ENCODE measurements at places on chromosomes 5 and 9.

DNA sequence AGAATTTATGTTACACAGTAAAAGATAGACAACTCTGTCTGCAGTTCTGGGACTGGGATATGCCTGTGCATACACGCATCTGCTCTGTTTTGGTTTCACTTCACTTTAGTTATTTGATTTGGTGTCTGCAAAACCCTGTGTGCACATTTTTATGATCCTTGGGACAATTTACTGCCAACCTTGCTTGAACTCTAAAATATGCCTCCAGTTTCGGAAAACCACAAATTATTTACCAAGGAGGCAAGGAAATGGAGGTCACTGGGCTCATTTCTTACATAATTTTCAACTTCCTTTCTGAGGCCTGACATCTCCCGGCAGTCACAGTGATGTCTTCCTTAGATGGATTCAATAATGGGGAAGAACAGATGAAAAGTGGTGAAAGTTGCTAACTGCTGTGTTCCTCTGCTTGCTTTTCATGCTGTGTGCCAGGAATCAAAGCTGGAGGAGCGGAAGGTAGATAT lies 61.2 kb upstream of the TAF11L2 start:
- DNase-seq, result no peak

DNA sequence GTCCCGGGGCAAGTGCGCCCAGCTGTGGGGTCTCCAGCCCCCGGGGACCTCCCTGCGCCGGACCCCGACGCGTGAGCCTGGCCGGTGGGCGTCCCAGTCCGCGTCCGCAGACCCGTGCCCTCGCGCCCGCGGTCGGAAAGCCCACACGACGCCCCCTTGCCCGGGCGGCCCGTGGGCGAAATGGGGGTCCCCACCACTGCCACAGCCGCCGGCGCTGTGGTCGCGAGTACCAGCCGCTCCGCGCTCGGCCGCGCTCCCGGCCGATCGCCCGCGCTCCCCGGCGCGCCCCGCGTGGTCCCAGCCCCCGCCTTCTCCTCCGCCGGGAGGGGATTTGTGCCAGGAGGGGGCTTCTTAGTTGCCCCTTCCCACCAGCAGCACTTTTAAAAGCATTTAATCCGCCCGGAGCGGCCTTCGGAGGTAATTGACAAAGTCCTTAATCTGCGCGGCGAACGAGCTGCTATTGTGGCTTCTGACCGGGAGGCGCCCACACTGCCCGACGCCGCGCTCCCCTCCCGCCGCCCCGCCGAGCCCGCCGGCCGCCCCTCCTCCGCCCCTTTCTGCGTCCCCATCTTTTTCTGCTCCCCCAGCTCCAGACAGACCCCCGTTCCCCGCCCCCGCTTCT lies 469 bp upstream of the FIBCD1 start:
- peak; percentile 45 for DNase-seq

GRCh38 chr5:321726-322251 lies 275 bp downstream of the AHRR start:
- no peak for DNase-seq

DNA sequence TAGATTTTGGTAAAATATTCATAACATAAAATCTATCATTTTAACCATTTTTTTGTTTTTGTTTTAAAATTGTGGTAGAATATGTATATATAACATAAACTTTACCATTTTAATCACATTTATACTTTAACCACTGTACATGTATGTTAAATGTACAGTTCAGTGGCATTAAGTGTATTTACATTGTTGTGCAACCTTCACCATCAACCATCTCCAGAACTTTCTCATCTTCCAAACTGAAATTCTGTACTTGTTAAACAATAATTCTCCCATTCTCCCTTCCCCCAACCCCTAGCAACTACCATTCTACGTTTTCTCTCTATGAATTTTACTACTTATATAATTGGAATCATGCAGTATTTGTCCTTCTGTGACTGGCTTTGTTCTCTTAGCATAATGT lies 11.6 kb downstream of the ANKHD1 start:
- DNase-seq, result no peak

DNA sequence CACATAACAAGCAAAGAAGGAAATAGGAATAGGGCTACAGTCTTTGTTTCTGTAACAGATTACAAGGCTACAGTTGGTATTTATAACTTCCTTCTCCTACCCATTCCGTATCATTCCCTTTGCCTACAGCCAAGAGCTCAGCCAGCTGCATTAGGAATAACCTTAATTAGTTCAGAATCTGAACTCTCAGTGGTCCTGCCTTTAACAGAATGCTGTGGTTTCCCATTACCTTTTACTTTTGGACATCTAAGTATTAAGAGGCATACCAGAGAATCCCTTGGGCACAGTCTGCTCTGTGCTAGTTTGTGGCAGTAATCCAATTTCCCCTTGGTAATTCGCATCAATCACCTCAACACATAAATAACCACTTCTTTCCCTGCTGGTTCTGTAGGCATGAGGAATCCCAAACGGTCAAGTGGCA lies 44.2 kb downstream of the PKD2L2 start:
- DNase-seq, result no peak

GRCh38 chr5:170312666-170313065 lies 15.1 kb upstream of the LCP2 start:
- peak; percentile 11 for DNase-seq

GRCh38 chr5:178284996-178285395 lies 52.4 kb upstream of the PHYKPL start:
- no peak for DNase-seq

DNA sequence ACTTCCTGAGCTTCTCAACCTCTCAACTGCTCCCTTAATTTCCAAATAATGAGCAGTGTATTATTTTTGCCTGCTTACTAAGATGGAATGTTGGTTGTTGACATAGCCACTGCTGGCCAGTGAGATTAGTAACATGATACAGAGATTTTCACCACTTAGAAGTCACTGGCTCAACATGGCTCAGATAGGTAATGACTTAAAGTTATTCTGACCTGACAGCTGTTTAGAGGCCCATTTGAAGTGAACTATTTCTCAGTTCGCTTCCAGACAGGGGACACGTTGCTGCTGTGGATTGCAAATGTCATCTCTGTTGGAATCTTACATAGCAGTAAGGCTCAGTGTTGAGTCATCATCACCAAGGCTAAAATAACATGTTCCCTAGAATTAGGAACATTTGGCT lies 490.2 kb downstream of the TLE4 start:
- peak; percentile 58 for DNase-seq

DNA sequence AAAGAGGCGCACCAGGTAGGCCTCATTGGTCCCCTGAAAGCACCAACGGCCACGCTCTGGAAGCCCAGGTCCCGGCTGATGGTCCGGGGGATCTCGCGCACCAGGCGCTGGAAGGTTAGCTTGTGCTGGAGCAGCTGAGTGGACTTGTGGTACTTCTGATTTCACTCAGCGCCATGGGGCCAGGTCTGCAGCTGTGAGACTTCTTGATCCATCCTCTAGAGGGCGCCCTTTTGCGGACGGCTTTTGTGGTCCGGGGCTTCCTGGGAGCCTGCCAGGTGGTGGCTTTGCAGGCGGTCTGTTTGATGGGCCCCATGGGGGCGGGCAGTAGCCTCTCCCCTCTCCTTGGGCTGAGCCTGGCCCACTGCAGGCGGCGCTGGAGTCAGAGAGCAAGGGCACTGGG lies 10.4 kb downstream of the TAF11L12 start:
- no peak for DNase-seq

- no peak for DNase-seq
These were observed 2.3 kb downstream of the CLTA start for GRCh38 chr9:36193023-36193422.

GRCh38 chr5:143004361-143005145 lies 234.4 kb downstream of the ARHGAP26 start:
- no peak for DNase-seq

DNA sequence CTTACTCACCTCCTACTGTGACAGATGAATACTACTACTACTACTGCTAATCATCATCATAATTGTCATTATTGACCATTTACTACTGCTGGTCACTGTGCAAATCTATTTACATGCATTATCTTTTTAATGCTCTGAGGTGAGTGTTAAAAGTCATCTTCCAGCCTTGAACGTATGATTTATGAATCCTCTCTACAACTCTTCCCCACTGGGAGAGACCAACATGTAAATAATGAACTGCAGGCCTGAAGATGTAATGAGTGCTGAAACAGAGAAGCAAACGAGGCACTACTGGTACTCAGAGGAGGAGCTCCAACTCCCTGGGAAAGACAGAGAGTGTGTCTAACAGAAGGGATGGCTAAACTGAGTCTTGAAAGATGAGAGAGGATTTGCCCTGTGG lies 95.4 kb downstream of the JAKMIP2 start:
- DNase-seq, result no peak
